ENCODE measurements at places on chromosomes 4 and X.

DNA sequence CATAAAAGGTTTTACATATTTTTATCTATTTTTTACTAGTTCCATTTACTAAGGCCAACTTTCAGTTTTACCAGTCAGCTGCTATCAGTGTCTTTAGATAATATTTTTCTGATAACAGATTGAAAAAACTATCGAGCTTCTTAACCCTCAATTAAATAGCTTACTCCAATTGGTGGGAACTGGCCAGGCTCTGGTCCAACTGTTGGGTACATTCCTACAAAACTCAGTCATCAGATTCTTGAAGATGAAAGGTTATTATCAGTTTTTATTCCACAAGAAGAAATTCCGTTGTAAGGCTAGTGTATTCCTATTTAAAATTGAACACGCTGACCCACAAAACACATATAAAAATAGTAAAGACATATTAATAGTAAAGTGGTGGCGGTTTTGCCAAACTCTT is 346.2 kb downstream of the MAPK10 start:
- no peak for DNase-seq

DNA sequence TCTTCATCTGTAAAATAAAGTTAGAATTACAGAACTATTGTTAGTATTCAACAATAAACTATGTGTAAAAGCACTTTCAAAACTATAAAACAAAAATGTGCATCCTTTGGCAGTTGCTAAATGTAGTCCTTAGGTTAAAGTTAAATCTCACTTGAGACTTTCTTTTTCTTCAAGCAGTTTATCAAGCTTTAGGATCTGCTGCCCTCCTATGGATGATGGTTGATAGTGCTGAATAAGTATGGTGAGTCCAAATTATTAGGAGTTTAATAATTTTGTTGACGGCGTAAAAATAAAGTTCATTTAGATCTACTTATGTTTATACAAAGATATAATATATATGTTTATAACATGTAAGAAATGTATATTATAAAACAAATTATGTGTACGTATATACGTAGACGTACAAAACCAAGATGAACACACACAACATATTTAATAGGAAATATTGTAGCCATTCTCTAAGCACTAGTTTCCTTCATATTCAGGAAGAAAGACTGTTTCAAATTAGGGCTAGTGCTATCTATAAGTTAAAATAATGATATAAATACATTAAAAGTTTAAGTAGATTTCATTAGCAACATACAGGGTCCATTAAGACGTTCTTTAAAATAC is 22.3 kb downstream of the UGT2A2 start:
- DNase-seq, result no peak

- no peak for DNase-seq
These were observed 47.9 kb downstream of the CHIC2 start for GRCh38 chr4:54016504-54016903.

GRCh38 chr4:152454398-152455011 is 81.4 kb downstream of the FBXW7 start:
- peak; percentile 23 for DNase-seq

DNA sequence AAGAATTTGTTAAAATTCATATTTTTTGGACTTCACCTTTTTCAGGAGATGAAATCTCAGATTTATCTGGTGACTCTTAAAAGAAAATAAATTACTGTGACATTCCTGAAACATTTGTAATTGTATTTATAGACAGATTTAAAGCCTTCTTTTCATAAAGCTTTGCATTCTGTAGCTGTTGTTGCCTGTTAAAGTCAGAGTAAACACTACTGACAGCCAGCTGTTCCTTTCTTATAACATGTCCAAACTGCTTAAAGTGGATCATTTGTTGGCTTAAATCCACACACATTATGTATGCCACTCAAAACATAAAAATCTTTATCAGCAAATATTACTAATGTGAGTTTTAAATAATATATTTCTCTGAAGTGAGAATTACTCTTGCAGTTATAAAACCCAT is 157.5 kb downstream of the TECRL start:
- DNase-seq, result no peak

DNA sequence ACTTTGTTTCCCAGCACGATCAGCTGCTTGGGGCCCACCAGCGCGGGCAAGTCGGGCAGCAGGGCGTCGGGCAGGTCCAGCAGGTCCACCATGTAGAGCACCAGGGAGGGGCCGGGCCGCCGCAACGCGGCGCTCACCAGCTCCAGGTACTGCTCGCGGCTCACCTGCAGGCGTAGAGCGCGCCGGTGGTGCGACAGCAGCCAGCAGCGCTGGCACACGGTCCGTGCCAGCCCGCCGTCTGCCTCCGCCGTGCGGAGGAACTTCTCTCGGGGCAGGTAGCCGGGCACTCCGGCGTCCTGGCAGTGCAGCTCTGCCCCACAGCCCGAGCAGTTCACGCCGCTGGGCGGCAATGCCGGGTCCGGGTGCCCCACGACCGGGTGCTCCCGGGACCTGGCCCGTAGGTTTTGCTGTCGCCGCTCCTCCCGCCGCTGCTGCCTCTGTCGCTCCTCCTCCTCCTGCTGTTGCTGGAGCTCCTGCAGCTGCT is 527 bp downstream of the NOA1 start:
- peak; percentile 38 for DNase-seq

DNA sequence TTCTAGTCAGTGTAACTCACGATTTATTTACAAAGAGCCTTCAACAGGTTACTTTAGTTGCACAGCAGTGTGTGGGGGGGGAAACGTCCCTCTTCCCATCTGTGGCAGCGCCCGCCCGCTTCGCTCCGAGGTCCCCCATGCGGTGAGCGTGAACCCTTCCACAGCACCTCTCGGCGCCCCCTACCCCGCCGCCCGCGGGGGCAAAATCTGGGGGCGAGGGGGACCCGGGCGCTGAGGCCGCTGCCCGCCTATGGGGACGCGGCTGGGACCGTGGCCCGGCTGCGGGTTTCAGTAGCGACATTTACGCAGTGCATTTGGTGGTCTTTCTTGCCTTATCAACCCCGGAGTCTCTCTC is 6.4 kb downstream of the NKX6-1 start:
- DNase-seq, result no peak

GRCh38 chr4:110705440-110705782 is 82.5 kb upstream of the PITX2 start:
- no peak for DNase-seq

- no peak for DNase-seq
These were observed 42.3 kb downstream of the STX18 start for GRCh38 chr4:4499438-4500123.

DNA sequence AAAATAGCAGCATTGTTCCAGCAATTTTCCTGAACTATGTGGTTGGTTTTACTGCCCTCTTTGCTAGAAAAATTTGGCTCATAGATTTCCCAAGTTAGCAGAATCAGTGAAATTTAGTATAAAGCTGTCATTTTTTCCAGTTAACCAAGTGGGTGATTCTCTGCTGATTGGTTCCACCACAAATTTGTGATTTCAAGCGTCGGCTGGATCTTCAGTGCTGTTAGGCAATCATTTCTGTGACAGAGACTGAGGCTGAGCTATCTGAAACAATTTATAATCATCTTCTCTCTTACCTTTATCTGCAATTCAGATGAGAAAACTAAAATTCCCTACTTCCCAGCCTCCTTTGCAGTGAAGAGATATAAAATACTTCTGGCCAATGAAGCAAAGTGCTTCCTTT is 68.6 kb upstream of the OTUD4 start:
- DNase-seq, result no peak

GRCh38 chr4:102623622-102624021 is 122.5 kb downstream of the NFKB1 start:
- no peak for DNase-seq

GRCh38 chr4:87179751-87180150 is 40.7 kb downstream of the KLHL8 start:
- no peak for DNase-seq

DNA sequence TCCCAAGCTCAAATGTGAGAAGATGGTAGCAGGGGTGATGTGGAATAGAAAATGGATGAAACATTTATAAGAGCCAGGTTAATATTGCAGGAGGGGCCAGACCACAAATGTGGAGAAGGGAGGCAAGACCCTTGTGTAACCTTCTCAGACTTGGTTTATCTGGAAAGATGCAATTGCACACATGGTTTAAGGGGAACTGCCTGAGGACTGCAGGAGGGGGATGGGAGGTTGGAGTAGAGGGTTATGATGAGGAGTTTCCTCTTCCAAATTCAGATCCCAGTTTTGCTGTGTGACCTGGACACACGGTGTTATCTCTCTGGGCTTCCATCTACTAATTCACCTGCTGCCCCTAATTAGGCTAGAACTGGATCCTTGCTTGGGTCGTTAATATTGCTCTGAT is 46.1 kb downstream of the RAB40AL start:
- DNase-seq, result no peak

GRCh38 chrX:69988955-69989394 is 60.8 kb downstream of the AWAT2 start:
- DNase-seq, result no peak

DNA sequence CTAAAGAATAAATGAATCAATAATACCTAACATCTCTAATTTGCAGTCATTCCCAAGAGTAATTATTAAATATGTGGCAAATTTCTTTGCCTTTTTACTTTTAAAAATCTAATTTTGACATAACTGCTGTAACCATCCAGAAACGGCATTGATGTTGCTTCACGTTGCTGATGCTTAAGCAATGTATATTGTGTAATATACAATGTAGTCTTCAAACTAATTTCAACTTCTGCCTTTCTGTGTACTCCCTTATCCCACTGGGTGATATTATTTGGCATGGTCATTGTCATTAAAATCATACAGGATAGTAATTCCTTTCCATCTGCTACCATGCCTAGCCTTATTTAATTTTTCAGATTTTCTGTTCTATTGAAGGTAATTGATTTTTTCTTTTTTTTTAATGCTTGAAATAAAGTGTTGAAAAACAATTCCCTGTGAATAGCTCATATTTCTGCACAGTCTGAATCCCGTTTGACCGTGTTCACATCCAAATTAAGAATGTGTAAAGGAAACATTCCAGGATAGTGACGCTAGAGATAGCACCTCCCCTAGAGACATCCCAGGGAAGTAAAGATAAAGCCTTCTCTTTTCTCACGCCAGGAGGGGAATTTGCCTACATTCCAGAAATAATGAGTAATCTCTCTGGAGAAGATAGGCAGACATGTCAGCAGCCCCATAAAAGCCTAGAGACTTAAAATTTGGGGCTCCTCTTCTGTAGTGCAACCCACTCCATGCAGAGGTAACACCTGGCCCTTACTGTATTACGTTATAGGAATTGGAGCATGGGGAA is 8.6 kb downstream of the FAM200B start:
- DNase-seq, result peak; percentile 76

All from CD14-positive monocyte (primary cell).